ENCODE measurements at places on chromosomes 5 and 9.

- DNase-seq, result no peak
Observed at GRCh38 chr5:127083711-127084110, 10.4 kb upstream of the C5orf63 start.

DNA sequence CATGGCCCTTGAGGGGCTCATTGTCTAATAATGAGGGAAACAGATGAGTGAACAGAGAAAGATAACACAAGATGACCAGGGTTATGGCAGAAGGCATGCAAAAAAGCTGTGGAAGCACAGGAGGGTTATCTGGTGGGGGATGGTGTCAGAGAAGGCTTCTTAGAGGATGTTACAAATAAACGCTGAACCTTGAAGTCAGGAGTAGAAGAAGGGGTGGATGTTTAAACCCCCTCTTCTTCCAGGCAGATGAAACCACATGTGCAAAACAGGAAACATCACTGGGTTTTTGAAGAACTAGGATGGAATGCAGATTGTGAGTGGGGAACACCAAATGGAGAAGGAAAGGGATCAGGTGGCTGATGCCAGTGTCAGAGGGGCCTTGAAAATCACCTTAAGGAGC lies 41.8 kb upstream of the NR5A1 start:
- DNase-seq, result no peak

DNA sequence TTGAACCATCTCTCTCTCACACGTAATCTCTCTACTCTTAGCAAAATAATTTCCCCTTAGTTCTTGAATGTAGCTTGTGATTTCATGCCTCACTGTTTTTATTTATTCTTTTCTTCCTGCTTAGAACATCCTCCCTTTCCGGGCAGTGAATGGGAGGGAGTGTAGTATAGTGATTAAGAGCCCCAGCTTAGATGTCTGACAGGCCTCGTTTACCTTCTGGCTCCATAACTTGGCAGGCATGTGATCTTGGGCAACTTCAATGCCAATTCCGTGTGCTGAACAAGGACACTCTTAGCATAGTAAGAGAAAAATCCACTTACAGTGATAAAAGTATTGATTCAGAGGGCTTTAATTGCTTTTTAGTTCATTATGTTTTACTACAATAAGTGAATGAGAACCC lies 96.3 kb upstream of the TNPO1 start:
- DNase-seq, result no peak

- no peak for DNase-seq
Observed at GRCh38 chr9:14992081-14992480, 81.9 kb upstream of the FREM1 start.

DNA sequence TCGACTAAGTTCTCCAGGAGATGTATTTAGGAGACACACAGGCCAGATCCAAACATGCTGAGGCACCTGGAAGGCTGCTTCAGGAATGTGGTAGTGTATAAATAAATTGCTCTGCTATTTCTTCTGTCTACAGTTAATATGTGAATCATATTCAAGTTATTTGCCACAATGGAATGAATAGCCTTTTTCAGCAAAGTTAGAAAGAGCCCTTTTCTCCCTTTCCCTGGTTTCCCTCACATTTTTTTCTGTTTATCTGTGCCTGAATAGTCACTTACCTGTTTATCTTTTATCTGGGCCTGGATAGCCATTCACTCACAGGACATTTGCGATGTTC lies 44.1 kb upstream of the CLINT1 start:
- DNase-seq, result no peak

All from stimulated activated CD4-positive, alpha-beta T cell treated with anti-CD3 and anti-CD28 coated beads, Interleukin-12 subunit alpha, Interleukin-12 subunit beta, amount 100 ng/mL, for 48 hours (primary cell).